ENCODE measurements at places on chromosomes 11 and 22.

DNA sequence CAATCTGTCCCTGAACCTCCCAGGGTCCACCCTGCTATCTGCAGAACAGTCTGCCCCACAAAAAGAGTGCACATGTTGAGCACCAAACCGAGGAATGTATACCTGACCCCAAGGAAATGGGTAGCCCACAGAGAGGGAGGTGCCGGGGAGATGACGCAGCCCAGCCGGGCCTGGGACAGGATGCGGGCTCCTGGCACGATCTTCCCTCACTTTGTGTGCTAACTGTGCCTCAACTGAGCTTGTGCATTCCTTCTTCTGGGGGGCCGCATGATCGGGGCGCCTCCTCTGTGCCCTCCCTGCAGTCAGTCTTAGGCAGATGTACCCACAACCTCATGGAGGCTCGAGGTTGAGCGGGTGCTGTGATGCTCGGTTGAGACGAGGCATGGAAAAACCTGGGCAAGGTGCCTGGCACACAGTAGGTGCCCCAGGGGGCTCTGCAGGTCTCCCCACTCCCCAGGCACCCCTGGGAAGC lies 2.4 kb downstream of the GAS2L1 start:
- DNase-seq: peak; percentile 70

- DNase-seq: peak; percentile 18
These were observed 27.2 kb downstream of the WEE1 start for GRCh38 chr11:9600644-9601036.

DNA sequence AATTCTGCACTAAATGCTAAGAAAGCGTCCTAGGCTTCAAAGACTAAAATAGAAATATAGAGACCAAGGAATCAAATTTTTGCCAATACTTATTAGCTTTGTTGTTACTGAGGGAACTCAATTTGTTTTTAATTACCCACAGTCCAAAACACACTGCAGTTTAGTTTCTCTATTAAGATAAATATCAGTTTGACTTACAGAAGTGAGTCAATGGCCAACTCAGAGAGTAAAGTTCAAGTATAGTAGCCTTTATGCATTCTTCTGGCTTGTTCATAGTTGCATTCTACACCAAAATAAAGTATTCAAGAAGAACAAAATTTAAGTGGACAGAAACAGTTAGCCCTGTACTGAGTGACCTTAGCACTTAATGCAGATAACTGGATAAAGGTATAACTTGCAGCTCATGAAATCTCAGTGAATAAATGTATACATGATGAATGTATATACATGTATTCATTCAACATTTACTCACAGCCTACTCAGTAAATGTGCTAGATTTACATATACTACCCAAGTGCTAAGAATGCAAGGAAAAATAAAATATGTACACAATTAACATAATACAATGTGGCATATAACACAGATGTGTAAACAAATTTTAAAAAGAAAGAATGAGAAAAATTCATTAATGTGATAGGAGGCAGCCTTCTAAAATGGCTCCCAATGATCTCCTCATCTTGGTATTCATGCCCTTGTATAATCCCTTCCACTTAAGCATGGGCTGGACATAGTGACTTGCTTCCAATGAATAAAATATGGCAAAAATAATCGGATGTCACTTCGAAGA lies 9.7 kb upstream of the RNF141 start:
- DNase-seq: peak; percentile 54

GRCh38 chr22:39241794-39242594 lies 2.8 kb downstream of the PDGFB start:
- DNase-seq: no peak

- DNase-seq: no peak
These were observed 185.4 kb upstream of the E2F8 start for GRCh38 chr11:19426011-19426755.

DNA sequence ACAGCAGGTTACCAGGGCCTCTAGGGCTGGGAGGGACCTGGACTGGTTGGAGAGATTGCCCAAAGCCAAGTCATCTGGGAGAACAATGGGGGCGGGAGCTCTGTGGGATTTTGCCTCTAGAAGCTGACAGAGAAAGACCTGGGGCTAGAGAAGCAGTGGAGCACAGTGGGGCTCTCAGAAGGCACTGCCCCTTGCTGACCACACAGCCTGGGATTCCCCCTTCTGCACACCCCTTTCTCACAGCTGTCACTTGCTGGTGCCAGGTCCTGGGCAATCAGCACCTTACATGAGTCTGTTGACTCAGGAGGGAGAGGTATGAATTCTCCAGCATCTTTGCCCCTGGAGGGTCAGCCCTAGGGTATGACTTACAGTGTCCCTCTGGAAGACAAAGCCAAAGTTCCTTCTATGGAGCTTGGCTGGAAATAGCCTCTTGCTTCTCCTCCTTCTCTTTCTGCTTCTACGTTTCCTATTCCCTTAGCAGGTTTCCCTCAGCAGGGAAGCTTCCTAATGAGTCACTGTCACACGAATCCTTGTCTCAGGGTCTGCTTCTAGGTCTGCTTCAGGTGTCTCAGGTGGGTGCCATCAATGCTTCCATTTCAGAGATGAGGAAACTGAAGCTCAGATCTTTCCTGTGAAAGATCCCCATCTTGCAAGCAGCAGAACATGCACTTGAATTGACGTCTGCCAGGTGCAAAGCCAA lies 27.0 kb downstream of the GDPD5 start:
- DNase-seq: peak; percentile 49

DNA sequence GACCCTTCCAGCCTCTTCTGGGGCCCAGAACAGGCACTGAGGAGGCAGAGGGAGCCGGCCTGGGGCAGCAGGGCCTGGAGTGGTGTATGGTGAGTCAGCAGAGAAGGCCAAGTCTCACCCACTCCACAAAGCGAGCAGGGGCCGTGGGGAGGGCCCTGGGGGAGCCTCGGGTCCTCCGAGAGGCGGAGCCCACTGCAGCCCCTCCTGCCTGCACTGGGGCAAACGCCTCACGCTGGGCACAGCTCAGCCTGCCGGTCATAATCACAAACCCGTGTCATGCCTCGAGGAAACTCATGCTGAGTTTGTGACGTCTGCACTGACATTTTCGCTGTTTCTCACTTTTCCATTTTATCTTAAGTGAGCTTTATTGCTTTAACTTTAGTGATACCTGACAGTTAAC lies 38.4 kb downstream of the TOLLIP start:
- DNase-seq: no peak
